Ovary (tissue), 10 donors: ENCODE measurements at places on chromosomes 5 and 9. TPM values are rescaled to one million over a fixed set of nuclear protein-coding genes. Genes with fewer than 3 reads are reported as not detected.

Gene SLC36A3
- total RNA-seq = not detected

Gene IL5
- total RNA-seq = not detected

Gene CDH10
- not detected for total RNA-seq

Gene LCN1
- not detected for total RNA-seq

Gene CMBL
- 7.3 TPM for total RNA-seq

DNA sequence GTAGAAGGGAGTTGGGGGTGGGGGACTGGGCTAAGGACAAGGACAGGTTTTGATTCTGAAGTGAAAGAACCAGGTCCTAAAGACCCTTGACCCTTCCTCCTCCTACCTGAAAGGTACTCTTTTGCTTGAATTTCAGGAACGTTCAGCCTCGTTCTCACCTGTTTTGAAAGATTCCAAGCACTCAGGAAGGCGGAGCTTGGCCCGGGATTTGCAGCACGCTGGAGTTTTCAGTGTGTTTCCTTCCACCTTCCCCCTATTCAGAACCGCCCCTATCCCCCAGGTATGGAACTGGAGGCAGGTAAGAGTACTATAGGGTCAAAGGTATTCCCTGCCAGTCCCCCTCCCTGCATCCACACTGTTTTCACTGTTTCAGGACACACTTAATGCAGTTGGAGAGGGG, 7.1 kb downstream of the EGR1 start:
- DNase-seq = no peak

DNA sequence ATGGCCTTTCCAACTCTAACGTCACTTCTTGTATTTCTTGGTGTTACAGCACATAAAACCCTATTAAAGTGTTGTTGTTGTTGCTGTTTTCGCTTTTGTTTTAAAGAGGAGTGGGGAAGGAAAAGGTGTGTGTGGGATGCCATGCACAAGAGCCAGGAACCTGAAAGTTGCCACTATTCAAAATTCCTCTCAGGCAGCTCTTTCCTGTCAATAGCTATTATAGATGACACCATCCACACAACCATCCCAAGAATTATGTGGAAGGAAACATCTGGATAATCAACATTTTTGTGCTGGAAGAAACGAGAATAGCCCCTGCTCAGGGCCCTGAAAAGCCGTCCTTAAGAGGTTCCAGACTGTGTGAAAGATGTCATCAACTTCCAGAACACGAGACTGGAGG, 79.3 kb downstream of the SHB start:
- no peak for DNase-seq

DNA sequence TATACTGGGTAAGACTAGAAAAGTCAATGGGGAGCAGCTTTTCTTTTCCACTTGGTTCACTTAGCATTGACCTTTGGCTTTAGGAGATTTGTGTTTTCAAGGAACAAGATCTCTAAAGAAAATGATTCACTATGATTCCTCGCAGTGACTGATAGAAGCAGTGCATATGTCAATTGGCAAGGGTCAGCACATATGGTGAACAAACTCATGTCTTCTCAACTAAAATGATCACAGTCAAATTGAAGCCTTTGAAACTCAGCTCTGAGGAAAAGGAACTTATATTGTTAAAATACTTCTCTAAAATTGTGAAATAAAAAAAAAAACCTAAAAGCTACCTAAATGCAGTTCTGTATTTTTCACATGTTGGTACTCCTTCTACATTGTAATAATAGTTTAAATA, 43.2 kb upstream of the IL7R start:
- DNase-seq = no peak

DNA sequence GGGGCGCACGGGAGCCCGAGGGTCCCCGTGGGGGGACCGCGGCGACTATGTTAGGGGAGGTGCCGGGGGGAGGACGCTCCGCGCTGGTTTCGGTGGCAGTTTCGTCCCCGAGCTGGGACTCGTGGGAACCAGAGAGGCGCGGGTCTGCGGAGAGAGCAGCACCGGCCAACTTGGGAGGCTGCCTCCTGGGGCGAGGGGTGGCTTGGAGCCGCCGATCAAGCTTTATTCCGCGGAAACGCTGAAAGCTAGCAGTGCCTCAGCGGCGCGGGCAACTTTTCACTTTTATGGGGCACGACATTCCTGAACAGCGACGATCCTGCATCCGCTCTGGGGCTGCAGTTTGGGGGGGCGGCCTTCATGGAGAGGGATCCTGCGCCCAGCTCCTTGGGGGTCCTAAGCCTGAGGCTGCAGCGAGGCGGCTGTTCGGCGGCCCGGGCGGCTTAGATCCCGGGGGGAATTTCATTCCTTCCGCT, 369 bp downstream of the OCLN start:
- DNase-seq = no peak

DNA sequence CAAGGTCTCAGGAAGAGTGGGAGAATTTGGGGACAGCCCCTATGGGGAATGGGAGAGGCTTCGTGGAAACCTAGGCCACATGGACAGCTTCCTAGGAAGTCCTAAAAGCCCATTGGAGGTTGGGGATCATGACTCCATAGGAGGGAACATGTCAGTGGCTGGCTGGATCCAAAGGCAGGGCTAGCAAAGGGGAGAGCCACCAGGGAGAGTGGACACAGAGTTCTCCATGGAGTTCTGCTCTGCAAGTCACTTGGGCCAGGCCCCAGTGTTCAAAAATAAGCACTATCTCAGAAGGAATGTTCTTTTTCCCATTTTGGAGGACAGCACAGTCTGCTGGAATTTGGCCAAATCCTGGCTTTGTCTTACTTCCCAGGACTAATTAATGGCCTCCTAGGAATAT, 140.6 kb upstream of the RAD23B start:
- no peak for DNase-seq

DNA sequence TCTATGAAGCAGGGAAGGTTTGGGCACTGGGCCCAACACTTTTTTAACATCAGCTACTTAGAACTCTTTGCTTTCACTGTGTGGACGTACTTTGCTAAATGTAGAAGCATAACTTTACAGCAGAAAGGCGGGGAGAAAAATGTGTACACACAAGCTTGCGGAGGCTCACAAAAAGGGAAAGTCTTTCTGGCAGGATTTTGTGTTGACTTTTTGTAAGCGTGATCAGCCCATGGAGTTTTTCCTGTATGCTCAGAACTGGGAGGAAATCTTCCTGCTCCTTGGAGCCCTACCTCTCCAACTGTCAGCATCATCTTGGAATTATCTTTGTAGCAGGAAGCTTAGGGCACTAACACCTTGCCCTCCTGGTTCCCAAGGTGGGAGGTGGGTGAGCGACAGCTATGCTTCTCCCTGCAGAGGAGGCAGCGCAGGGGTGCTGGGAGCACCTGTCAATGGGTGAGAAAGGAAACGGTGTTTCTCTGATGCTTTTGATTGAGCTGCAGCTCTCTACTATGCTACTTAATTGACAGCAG, 321.9 kb downstream of the GADD45G start:
- DNase-seq = no peak

GRCh38 chr9:136327304-136327974, at the start of gene GPSM1:
Gene GPSM1 (plus strand): TSS chr9:136327539. CDS start chr9:136327696, 157 bp downstream.
- DNase-seq = peak; percentile 73

GRCh38 chr5:61332851-61333320, 828 bp downstream of the ZSWIM6 start:
- DNase-seq = peak; percentile 56

- DNase-seq = no peak
These were observed 825.0 kb downstream of the TLR4 start for GRCh38 chr9:118529210-118529609.

- no peak for DNase-seq
These were observed 1.5 kb downstream of the BTF3 start for GRCh38 chr5:73499756-73500155.

DNA sequence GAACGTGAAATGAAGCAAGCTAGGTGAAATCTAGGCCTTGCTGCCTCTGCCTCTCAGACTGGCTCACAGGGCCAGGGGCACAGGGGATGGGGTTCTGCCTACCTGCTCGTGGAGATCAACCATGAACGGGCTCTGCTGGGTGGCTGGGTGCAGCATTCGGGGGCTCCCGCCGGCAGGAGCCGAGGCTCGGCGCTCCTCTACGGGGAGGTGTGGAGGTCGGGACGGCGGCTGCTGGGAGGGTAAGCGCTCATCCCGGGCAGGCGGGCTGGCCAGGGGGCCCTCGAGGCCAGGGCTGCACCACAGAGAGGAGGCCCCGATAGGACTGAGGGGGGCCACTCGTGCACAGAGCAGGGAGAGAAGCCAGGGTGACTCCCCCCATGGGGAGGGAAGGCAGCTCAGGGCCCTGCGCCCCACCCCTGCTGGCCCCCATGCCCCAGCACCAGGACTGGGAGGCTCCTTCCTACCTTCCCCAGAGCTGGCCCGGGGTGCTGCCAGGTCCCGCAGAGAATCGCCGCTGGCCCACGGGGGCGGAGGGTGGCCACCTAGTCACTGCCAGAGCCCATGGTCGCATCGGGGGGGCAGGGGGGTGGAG, 5.2 kb downstream of the RNF44 start:
- DNase-seq = peak; percentile 34

GRCh38 chr5:9604416-9604815, 25.7 kb downstream of the TAS2R1 start:
- DNase-seq = no peak

- DNase-seq = peak; percentile 21
These were observed 399 bp upstream of the FBN2 start for GRCh38 chr5:128538250-128539037.

DNA sequence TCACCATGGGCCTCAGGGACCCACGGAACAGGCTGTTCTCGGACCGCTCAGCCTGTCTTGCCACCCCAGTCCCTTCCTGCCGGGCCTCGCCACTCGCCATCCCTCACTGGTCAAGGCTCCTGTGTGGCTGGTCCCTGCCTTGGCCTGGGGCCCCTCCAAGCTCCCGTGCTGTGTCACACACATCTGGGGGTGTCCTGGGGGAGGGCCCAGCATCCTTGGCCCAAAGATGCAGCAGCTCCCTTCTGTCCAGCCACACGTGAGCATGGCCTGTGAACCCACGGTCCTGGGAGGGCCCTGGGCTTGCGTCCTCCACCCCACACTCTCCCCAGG, 425 bp upstream of the EGFL7 start:
- no peak for DNase-seq

DNA sequence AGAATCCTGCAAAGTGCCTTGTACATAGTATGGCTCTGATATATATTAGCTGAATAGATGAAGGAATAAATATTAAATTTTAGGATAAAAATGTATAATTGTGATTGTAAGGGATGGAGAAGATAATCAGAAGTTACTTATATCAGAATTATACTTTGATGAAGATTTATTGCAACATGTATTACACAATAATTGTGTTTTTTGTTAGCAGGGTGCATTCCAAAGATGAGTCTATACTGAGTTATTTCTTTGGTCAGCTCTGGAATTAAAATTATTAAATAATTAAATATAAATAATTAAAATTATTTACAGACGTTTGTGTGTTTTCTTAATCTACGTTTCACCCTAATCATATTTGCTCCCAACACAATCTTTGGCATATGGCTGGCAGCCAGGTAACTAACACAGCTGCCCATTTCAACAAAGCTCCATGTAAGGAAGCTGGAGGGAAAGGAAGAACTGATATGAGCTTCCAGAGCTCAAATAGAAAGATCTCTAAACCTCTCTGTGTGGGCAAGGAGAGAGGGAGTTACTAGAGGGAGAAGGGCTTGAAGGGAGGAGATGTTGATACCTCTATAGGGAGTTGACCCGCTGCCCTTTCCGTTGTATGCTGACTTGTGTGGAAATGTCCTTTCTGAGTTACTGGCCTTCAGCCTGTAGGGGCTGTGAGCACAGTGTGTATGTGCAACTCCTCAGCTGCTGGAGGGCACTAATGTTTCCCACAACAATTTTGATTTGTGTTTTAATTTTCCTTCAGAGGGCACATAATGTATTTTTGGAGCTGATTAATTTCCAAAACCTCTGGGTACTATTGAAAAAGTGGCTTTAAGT, 403.4 kb downstream of the MAN2A1 start:
- DNase-seq = no peak

- peak; percentile 66 for DNase-seq
These were observed 49.6 kb upstream of the PSD2 start for GRCh38 chr5:139745800-139746690.
